ENCODE measurements at places on chromosomes 2 and 18. TPM values are rescaled to one million over a fixed set of nuclear protein-coding genes. Genes with fewer than 3 reads are reported as not detected.

SOWAHC gene
- 0.29 TPM for total RNA-seq

ALPP gene
- total RNA-seq = not detected

TEX44 gene
- total RNA-seq = not detected

BARD1 gene
- 28.7 TPM for total RNA-seq

NR4A2 gene
- total RNA-seq = 5.5 TPM
